ENCODE measurements at places on chromosomes 11 and 22.

DNA sequence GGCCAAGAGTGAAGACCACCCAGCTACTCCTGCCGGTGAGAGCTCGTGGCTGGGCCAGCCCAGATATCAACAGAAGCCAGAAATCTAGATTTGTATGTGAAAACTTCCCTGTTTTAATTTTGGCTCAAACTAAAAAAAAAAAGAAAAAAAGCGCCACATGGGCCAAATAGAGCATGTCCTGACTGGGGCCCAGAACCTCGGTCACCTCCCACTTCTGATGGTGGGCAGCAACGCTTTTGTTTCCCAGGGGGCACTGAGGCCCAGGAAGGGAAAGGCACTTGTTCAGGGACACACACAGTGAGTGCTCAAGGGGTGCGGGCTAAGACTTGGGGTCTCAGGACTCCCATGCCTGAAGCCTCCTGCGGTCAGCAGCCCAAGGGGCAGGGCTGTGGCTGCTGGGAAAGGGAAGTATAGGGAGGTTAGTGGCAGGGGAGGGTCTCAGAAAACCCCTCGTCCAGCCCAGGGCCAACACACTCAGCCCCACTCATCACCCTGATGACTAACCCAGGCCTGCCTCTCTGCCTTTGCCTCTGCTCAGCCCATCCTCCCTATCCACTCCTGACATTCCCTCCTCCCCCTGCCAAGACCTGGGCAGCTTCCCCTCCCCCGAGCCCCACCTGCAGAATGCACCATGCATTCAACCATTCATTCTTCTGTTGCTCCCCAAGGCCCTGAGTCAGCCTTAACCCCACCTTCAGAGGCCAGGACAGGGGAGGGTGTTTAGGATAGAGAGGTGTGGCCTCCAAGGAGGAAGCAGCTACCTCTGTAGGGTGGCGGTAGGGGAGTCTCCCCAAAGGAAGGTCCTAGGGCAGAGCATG is 30.0 kb upstream of the TCF20 start:
- DNase-seq, result peak; percentile 40

DNA sequence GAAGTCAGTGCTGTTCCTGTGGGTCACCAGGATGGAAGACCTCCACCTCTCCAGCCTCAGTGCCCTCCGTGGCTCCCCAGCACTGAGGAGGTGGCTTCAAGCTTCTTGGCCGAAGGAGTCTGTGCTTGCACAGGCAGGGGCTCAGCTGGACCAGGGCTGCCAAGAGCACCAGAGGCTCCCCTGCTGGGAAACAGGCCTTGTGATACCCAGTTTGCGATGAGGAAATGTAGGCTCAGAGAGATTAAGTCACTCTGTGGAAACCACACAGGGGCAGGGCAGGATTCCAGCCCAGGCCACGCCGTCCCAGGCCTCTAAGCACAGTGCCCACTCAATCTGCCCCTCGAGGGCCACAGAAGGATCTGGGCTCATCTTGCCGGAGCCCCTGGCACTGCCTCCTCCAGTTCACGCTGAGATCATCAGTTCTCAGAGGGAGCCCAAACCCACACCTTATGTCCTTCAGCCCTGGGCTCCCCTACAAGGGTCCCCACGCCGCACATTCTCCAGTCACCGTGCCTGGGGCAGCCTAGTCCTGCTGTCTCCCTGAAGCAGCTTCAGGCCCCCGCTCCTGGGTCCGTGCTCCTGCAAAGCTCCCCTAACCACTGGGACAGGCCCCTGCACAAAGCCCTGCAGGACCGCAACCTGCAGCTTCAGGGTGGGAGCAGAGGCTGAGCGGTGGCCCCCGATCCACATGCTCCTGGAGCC is 21.6 kb downstream of the ANO1 start:
- DNase-seq, result no peak

- DNase-seq, result no peak
These were observed 221.9 kb downstream of the FAM76B start for GRCh38 chr11:95567685-95568084.

GRCh38 chr11:35087648-35088047 is 51.3 kb upstream of the CD44 start:
- DNase-seq, result peak; percentile 25

DNA sequence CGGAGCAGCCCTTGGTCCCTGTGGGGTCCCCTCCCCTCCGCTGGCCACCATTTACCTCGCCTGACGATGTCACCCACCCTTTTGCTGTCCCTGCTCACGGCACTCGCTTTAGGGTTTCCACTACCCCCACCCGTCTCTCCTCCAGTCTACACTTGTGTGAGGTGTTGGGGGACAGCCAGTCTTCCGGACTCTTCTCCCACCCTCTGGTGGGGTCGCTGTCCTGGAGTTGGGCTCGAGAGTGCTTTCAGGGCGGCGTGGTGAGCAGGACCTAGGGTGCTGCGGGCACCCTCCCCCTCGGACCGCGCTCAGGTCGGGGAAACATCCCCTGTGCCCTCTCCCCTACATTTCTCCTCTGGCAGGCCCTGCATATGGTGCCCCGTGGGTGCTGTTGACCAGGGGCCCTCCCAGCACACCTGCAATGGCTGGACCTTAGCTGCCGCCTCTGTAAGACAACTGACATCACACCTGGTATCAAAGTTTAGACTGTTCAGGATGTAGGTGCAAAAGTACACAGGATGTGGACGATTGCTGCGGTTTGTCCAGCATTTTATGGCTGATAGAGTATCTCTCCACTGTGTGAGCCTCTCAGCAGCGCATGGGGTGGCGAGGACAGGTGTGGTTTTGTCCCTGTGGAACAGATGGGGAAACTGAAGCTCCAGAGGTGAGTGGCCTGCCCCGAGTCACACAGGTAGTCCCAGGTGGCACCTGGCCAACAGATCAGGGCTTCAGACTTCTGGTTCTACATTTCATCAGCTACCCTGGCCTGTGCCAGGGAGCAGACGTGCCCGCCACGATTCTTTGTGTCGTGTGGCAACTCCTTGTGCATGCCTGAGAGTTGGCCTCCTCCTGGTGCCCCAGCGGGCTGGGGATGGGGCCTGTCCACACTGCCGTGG is 1.2 kb downstream of the GRK2 start:
- DNase-seq, result no peak

DNA sequence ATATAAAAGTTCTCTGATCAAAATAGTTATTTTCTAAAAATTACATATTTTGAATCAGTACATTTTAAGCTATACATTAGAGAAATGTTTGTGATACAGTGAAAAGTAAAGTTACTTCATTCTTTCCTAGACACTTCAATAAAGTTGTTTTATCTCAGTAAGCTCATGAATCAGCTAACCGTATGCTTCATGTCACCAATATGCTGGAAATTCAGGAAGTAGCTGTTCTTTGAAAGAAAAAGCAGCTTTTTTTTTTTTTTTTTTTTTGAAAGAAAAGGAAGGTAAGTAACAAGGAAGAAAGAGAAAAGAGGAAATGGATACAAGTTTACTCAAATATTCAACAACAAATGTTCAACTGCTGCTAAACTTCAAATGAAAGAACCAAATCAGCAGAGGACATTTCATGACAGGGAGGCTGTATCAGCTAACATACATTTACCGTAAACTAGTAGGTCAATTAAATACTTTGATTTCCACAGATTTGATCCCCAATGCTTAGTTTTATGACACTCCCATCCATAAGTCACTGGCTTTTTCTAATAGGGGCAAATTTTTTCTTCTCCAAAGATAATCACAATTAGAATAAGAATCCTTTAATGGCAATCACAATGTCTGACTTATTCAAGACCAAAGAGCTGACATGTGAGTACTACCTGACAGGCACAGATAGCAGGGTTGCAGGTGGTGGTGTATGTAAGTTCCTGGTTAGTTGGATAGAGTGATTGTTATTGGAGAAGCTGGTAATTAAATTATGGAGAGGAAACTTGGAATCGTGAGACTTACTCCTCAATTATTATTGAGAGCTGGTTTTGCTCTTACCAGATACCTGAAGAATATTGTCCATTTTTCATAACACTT is 754 bp downstream of the OR52A1 start:
- DNase-seq, result no peak

DNA sequence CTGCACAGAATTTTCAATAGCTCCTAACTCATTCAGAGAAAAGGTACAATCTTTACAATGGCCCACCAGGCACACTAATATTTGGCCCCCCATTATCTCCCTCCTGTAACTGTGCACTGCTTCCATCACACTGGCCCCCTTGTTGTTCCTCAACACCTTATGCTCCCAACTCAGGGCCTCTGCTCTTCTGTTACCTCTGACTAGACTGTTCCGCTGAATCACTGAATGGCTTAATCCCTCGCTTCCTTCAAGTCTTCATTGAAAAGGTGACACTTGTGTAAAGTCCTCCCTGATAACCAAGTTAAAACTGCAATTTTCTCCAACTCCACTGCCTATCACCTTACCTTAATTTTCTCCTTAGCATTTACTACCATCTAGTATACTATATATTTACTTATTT is 21.8 kb downstream of the PIK3C2A start:
- DNase-seq, result no peak

GRCh38 chr22:19885841-19886592 is 31.3 kb upstream of the GNB1L start:
- no peak for DNase-seq

GRCh38 chr11:117950301-117950700 is 21.1 kb upstream of the TMPRSS13 start:
- DNase-seq, result peak; percentile 57

- peak; percentile 4 for DNase-seq
These were observed 7.7 kb downstream of the BLID start for GRCh38 chr11:122108192-122108799.

- DNase-seq, result no peak
These were observed 652.6 kb downstream of the METTL15 start for GRCh38 chr11:28760676-28761390.

DNA sequence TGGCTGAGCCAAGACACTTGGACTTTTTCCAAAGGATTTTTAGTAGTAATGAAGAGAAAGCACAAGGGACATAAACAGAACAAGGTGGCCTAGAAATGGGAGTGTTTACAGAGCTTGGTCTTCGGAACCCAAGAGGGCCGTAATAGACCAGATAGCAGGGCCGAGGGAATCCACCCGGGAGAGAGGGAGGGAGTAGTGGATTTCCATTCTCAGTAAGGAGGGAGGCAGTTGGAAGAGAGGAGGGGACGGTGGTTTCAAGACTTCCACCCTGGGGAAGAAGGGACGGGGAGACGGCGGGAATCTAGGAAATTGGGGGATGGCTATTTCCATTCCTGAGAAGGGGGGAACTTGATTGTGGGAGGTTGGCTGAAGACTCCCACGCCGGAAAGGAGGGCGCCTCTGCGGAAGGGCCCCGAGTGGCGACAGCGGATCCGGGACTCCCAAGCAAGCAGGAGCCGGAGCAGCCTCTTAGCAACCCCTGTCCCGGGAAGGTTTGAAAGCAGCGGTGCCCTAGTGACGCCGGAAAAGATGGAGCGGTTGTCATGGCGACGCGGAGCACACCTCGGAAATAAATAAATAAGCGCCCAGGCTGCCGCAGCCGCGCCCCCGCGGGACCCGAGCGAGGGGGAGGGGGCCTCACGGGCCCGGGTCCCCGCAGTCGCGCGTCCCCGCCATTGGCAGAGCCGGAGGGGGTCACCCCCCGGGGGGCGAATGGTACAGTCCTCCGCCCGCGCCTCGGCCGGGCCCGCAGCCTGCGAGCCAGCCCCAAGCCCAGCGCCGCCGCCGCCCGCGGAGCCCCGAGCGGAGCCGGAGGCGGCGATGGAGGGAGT is 31.6 kb downstream of the EIF3F start:
- DNase-seq, result peak; percentile 63

DNA sequence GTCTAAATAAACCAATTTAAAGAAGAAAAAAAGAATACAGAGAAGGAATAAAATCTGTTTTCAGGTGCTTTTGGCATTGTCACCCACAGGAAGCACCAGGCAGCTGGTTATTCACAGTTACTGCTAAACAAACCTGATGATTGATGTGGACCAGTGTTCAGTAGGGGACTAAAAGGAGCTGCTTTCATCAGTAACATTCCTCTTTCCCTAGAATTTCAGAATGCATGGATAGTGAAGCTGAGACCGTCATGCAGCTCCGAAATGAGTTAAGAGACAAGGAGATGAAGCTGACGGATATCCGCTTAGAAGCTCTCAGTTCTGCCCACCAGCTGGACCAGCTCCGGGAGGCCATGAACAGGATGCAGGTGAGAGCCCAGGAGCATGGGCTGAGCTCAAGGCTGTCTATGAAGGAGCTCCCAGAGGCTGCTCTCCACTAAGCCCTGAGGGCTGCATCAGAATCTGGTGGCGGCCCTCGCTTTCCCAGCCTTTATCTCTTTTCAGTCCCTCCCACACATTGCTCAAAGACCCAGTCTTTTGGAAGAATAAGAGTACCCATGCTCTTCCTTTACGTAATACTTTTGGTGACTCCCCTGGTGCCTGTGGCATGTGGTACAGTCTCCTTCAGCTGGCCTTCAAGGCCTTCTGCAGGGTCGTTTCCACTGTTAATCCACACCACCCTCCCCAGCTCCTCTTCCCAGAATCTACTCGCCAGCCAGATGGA is 69.5 kb downstream of the DBX1 start:
- no peak for DNase-seq

GRCh38 chr11:121887569-121887968 is 228.4 kb downstream of the BLID start:
- DNase-seq, result no peak

- DNase-seq, result no peak
These were observed 6.5 kb upstream of the ELFN2 start for GRCh38 chr22:37433786-37434185.

DNA sequence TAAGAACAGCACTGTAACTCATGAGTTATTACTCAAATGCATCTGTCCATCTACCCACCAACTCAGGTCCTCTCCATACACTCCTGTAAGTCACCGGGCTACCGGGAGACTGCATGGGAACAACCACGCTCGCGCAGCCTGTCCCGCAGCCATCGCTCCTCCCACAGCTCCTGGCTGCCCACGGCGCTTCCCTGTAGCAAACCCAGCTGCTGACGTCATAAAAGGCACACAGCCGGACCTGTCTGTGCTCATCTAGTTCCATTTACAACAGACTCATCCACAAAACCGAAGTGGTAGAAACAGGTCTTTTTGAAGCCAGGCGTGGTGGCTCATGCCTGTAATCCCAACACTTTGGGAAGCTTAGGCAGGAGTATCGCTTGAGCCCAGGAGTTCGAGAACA is 23.4 kb upstream of the PACSIN2 start:
- no peak for DNase-seq

GRCh38 chr11:116563028-116563711 is 209.6 kb downstream of the BUD13 start:
- no peak for DNase-seq

DNA sequence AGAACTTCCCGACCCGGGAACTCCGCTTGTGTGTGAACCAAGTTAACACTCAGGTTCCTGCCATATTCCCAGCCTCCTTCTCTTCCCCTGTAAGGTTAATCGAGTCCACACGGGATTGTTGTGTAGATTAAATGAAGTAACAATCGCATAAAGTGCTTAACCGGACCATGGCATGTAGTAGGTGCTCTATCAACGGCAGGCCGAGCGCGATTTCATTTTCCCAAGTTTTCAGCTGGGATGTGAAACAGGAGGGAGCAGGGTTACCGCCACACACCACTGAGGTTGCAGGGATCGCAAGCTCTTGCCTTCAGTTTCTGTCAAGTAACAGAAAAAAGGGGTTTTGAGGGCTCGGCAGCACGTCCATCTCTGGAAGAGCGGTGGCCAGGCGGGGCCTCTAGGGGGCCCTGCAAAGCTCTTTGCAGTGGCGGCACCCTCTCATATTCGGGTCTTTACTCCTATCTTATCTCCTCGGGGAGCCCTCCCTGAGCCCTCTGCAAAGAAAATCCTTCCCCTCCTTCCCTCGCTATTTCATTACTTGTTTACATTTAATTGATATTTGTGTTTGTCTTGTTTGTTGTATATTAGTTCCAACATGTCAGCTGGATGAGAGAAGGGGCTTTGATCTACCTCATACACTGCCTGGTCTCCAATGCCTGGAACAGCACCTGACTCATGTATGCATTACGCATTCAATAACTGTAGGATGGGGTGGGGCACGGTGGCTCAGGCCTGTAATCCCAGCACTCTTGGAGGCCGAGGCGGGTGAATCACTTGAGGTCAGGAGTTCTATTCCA is 816 bp upstream of the PLEKHA7 start:
- no peak for DNase-seq

All from stimulated activated CD4-positive, alpha-beta T cell treated with anti-CD3 and anti-CD28 coated beads, Interleukin-4, amount 100 ng/mL, for 24 hours (primary cell).